ENCODE measurements at places on chromosomes 3 and 15.

- DNase-seq: no peak
Observed at GRCh38 chr15:89812011-89812846, 2.4 kb downstream of the ANPEP start.

- no peak for DNase-seq
Observed at GRCh38 chr15:30671309-30671708, 45.4 kb downstream of the ARHGAP11B start.

DNA sequence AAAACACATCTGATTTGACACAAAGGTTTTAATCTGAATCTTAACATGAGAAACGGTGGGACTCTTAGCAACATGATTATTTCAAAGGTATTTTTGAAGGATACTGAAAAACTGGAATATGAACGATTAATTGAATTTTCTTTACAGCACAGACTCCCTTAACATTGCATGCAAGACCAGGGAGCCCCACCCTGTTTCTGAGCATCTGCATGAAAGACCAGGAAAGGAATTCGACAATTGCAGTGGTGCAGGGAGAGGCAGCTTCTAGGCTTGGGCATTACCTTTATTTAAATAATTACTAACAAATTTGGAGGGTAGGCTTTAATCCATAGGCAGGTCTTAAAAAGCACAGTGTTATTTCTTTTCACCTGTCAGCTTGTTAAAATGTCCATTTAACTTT, 240.6 kb upstream of the TOPAZ1 start:
- DNase-seq: no peak

GRCh38 chr3:116048991-116049390, 396.3 kb downstream of the LSAMP start:
- DNase-seq: no peak

- DNase-seq: no peak
Observed at GRCh38 chr3:1578124-1578806, 485.4 kb downstream of the CNTN6 start.

DNA sequence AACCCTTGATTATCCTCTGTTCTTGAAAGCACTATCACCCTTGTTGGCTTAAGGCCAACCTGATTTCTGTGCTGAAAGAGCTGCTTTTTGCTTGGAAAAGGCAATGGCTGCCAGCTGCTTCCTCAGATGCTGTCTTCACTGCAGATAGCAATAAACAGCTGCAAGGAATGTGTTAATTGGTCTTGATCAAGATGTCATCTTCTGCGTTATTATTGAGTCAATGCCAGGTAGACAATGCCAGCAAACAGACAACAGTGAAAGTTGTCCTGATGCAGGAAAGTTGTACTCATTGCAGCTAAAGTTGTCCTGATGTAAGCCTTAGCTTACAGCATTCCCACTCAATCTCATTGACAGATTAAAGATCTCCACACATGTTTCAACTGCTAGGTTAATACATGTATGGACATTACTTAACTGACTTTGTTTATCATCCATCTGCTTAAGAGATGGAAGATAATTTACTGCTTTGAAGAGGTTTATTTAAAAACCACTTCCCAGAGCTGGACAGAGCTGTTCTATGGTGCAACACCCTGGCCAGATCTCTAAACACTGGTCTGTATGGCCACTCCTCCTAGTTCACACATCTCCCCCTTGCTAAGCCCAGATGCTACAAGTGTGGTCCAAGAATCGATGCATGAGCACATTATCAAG, 251.0 kb upstream of the MCTP2 start:
- no peak for DNase-seq

DNA sequence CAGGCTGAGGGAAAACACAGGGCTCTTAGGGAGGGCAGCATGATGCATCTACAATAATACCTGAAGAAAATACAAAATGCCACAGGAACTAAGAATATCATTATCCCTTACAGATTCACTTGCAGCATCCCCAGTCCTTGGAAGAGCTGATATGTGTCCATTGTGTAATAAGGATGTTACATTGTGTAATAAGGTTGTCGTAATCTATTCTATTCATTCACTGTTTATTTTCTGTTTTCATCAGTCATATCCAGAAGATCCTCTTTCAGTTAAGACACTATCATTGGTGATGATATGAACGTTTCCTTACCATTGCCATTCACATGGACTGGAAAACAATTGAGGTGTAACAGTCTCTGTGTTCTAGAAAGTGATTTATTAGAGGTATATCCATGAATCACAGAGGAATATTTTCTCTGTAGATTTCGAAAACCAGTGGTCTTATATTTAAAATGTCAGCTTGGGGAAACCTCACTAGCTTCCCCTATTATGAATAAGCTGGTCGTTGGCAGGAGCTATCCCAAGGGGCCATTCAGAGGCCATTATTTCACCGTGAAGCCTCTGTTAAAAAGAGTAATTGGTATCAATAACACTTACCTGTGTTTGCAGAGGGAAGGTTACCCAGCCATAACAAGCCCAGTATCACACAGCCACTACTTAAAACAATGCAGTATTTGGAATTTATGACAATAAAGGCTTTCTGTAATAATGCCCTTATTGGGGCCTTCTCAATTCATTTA, 241.1 kb downstream of the ZNF385D start:
- no peak for DNase-seq

DNA sequence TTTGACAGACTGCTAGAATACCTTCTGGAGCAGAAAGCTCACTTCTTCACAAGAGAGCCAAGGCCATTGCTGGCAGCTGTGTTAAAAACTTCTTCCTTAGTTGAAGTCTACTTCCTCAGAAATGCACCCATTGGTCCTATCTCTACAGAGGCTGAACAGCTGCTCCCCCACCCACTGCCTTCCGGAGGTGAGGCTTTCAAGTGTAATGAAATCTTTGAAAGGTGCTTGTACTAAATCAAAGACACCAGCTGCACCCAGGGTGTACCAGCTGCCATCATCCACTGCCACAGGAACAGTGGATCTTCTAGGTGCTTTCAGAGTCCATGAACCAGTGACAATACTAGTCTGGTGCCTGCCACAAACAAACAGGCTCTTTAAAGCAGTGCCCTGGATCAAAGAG, 26.4 kb upstream of the HERC1 start:
- peak; percentile 42 for DNase-seq

DNA sequence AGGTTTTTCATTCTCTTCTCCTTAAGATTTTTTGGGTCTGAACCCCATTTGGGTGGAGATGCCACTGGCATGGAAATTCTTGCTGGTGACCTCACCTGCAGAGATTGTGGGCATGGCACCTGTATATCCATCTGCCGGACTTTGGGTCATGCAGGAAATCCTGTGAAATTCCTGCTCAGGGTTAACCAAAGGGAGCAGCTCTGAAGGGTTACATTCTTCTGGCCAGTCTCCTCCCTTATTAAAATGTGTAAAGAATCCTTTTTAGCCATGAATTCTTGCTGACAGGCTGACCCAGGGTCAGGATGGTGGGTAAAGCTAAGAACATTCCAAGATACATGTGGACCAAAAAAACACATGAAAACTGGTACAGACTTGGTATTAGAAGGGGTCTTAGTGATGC, 27.4 kb downstream of the ARHGEF26 start:
- DNase-seq: no peak

DNA sequence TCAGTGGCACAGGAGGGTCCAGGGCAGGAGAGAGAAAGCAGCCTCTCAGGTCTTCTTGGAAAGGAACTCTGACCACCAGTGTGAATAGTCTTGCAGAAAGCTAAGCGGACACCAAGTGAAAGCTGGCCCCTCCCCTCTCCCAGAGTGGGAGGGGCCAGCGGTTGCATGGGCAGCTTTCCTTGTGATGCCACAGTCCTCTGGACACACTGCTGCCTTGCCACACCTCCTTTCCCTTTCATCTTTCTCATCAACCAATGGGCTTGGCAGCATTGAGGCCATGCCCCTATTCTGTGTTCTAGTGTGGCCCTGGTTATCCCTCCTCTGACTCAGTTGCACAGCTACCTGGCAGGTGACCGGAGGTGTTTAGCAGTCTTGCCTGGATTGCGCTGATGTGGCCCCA, 49.7 kb upstream of the GOLGA6B start:
- DNase-seq: no peak

DNA sequence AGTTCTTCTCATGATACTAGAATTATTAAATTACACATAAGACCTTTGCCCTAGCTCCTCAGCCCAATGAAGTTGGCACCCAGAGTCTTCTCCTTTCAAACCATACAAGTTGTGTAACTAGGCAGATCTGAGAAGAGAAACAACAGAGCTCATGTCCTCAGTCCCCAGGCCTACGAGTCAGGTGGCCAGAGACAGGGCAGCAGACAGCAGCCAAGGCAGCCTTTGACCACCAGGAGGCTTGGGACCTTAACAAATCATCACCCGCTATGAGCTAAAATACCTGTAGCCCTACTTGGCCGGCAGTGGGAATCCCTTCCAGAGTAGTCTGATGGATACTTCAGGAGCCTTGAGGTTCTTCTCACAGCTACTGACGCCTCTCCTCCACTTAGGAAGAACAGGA, 18.3 kb downstream of the STIMATE start:
- no peak for DNase-seq
